ENCODE measurements at places on chromosomes 2 and 18.

GRCh38 chr2:108641756-108642155, 77.5 kb upstream of the RANBP2 start:
- no peak for DNase-seq

DNA sequence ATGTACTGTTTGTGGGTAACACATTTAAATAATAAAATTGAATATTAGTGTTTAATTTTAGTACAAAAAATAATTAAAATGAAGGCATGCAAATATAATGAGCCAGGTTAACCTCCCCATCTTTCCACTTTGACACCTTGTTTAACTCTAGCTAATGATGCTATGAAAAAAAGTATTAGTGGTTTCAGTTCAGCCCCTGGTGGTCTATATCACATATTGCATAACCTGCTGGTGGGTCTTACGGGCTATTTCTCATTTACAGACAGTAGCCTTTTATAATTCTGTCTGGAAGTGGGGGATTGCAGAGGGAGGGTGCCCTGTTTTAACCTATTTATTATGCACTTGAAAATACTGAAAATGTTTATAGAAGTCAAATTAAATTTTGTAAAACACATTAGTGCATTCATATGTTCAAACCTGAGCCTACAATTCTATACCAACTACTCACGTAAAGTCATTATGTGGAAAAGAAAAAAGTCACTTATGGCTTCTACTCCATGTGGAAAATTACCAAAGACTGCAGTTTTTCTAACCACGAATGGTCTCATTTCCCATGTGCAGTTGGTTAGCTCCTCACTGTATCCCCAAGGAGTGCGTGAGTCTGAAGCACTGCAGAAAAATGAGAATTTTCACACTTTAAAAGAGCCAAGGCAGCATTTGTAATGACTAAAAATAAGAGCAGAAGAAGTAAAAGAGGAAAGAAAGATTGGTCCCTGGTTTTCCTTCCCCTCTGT, 381.0 kb downstream of the MTX2 start:
- DNase-seq, result no peak

GRCh38 chr2:159163930-159164329, 122.6 kb downstream of the WDSUB1 start:
- no peak for DNase-seq

DNA sequence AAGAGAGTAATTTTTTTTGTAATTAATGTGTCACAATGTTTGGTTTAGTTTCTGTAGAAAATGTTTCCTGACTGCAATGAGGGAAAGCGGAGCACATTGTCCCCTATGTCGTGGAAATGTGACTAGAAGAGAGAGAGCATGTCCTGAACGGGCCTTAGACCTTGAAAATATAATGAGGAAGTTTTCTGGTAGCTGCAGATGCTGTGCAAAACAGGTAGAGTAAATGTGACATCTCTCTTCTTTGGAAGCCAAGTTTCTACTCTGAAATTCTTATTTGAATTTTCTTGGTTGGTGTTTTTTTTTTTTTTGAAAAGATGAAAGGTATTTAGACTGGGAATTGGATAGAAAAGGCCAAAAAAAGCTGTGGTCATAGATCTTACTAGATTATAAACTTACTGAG, 20.0 kb downstream of the RNF138 start:
- no peak for DNase-seq

GRCh38 chr18:2143636-2144035, 427.7 kb downstream of the METTL4 start:
- DNase-seq, result no peak

DNA sequence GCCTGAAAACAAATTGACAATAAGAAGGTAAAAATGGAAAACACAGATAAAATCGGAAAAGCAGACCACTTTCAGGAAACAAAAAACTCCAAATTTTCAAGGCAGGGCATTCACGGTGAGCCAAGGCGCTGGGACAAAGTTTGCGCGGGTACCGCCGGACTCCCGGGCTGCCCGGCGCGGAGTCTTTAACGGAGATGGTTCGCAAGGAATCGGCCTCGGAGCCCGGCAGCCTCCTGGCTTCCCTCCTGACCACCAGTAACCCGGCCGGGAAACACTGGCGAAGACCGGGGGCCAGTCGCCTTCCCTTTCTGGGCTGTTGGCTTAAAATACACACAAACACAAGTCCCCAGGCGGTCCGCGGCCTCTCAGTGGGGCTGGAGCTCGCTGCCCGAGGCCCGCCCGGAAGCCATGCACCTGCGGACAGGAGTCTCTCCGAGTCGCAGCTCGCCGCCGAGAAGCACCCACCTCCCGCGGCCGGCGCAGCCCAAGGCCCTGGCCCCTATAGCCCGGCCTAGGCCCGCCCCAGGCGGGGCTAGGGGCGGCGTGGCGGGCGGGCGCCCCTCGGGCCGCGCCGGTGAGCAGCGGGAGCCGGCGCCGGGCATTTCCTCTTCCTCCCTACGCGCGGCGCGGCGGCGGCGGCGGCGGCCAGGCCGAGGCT, 622 bp upstream of the KCMF1 start:
- DNase-seq, result no peak

GRCh38 chr2:12170121-12170520, 423.7 kb downstream of the LPIN1 start:
- DNase-seq, result no peak

GRCh38 chr2:96604104-96604503, 34.0 kb downstream of the KANSL3 start:
- DNase-seq, result no peak

DNA sequence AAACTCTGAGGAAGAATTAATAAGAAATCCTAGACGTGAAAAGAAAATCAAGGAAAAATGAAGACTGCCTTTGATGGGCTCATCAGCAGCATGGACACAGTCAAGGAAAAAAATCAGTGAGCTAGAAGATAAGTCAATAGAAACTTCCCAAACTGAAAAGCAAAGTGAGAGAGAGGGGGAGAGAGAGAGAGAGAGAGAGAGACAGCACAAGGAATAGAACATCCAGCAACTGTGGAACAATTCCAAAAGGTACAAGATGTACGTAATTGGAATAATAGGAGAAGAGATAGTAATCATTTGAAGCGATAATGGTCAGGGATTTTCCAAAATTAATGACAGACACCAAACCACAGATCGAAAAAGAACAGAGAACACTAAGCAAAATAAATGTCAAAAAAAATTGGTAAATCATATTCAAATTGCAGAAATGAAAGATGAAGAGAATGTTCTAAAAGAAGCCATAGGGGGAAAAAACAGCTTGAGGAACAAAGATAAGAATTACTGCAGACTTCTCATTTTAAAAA, 54.5 kb downstream of the TBC1D8 start:
- DNase-seq, result no peak

- no peak for DNase-seq
Observed at GRCh38 chr2:213496226-213496625, 212.0 kb downstream of the SPAG16 start.

DNA sequence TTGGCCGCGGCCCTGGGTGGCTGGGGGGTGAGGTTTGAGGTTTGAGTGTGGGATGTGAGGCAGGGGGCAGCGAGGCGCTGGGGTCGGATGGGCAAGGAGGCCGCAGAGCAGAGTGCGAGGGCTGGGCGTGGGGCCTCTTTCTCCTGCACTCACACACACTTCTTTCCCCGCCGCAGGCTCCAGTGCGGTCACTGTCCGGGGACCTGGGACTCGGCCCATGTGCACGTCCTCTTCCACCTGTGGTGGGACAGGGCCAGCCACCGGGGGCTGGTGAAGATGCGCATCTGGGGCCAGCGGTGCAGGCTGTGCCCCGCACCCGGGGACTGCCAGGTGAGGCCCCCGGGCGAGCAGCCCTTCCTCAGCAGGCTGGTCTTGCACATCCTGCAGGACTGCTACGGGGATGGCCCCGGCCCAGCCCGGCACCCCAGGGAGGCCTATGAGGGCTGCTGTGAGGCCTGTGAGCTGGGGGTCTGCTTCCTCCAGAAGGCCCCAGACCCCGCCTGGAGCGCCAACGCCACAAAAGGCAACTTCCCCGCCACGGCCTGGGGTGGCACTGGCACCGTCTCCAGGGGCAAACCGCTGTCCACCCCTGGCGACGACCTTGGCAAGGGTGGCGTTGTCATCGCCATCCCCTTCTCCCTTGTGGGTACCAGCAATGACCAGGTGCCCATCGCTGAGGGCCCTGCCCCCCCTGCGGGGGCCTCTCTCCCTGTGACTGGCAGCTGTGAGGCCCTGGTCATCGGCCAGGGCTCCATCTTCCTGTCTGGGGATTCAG, 2.2 kb downstream of the RTP5 start:
- no peak for DNase-seq

DNA sequence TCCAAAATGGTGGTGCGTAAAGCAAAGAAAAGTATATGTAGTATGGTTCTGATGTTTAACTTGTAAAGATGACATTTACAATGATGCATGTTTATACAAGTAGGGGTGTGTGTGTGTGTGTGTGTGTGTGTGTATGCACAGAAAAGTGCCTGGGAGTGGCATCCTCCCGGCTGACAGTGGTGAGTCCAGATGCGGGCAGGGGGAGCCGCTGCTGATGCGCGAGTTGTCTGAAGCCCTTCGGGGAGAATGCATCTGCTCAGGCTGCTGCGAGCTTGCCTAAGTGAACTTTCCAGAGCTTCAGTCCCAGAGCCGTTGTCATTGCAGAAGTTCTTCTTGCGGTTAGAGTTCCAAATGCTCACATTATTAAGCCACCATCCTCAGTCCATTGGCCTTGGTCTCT, 429.7 kb upstream of the HS6ST1 start:
- DNase-seq, result no peak

DNA sequence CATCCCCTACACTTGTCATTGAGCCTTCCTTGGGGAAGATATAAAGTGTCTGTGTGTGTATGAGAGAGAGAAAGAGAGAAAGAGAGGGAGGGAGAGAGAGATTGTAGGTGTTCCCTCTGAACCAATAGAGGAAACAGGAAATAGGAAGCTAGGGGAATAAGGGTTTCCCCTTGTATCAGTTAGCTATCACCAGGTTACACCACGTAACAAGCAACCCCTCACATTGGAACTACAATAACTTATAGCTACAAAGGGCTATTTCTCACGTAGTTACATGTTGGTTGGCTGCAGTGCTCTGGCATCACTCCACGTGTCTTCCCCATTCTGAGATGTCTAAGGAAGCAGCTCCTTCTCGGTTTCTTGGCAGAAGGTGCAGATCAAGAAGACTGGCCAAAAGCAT, 41.0 kb upstream of the ARL4C start:
- DNase-seq, result no peak

- no peak for DNase-seq
Observed at GRCh38 chr2:128386066-128386465, 67.4 kb upstream of the HS6ST1 start.

DNA sequence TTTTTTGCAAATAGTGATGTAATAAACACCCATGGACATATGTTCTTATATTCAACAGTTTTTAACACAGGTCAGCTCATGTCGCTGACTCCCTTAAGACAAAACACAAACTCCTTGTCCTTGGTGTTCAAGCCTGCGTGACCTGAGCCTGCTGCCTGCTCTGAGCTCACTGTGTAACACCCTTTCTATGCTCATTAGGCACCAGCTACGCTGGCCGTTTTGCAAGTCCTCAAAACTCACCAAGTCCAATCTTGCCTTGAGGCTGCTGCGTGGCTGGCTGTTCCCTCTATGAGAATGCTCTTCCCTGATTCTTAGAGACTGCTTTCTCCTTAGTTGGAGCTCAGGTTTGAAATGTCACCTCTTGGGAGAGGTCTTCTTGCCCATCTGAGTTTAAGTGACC, 100.5 kb upstream of the GLI2 start:
- DNase-seq, result no peak

DNA sequence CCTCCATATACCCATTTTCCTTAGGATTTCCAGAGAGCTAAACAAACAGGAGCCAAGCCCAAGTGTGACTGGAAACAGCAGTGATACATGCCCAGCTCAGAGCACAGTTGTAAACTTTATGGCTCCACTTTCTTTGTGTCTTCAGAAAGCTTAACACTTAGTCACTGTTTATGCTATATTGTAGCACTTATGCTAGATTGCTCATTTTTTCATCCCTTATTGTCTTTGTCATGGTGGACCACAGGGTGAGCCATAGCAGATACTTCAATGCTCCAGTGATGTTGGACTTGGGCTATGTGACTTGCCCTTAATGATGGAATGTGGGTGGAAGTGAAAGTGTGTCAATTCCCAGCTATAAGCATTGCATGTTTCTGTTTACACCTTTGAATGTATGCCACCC, 401.6 kb downstream of the METTL4 start:
- no peak for DNase-seq

DNA sequence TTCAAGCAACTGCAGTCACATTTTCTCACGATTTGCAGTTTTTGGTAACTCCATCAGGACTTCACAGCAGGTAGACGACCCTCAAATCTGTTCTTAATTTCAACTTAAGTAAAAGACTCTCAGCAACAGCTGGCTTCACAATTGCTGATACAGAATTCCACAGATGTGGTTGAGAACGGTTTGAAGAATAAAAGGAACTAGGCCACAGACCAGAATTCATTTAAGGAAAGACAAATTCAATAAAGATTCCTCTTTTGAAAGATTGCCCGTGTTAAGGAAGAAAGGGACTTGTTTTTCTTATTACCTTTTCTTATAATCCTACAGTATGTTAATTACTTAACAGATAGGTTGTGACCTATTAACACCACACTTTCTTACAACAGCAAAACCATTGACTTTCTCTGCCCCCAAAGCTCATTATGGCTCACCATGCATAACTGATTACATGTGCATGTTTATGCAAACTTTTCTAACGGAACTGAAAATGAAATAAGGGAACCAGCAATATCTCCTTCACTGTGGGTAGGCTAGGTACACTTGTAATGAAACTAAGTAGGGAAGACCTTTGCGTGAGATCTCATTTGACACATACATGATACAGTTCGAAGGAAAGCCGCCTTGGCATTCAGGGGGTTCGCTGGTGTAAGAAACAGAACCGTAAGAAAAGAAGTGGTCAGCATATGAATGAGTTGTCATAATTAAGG, 4.7 kb upstream of the ZNF516 start:
- DNase-seq, result no peak

DNA sequence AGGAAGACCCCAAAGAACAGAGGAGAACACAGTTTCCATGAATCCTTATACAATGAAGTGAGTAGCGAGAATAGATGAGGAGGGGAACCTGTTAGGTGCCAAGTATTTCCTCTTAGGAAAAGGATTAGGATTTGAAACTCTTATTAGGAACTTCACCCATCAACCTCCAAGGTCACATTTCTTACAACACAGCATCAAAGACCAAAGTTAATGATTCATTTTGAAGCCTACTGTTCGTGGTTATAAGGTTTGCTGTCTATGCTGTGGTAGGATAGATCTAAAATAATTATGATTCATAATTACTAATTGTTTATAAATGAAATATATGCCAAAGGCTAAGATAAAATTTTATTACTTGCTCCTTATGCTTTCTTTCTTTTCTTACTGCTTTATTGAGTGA, 6.1 kb downstream of the CFAP221 start:
- DNase-seq, result no peak

Data from kidney epithelial cell (primary cell).